Activated naive CD8-positive, alpha-beta T cell treated with anti-CD3 and anti-CD28 coated beads, Interleukin-2, amount 50 U/mL, for 24 hours (primary cell): ENCODE measurements at places on chromosomes 2 and 18.
A peak's percentile ranks its signal among the peaks of the same experiment; 100 is the strongest.

GRCh38 chr2:144516411-144516980 is 3.4 kb downstream of the ZEB2 start:
- H3K4me3 ChIP-seq, result peak overlapping the region; percentile 91
- peak overlapping the region; percentile 84 for H3K27ac ChIP-seq
- H3K4me1 ChIP-seq, result peaks cover 47% of the 10 kb centered on the region
- peak; percentile 41 for DNase-seq

GRCh38 chr18:78144669-78145068 is 834.9 kb upstream of the SALL3 start:
- no peak for DNase-seq
- H3K27ac ChIP-seq, result no peak overlapping the region
- no peak overlapping the region for H3K4me3 ChIP-seq
- H3K36me3 ChIP-seq, result no peaks in the 10 kb centered on the region
- no peaks in the 10 kb centered on the region for H3K4me1 ChIP-seq

- H3K27ac ChIP-seq, result no peak overlapping the region
- DNase-seq, result peak; percentile 8
- peaks cover 11% of the 10 kb centered on the region for H3K4me1 ChIP-seq
- no peak overlapping the region for H3K4me3 ChIP-seq
- peaks cover 34% of the 10 kb centered on the region for H3K27me3 ChIP-seq
- H3K36me3 ChIP-seq, result no peaks in the 10 kb centered on the region
Observed at GRCh38 chr2:233929352-233930022, 12.3 kb downstream of the TRPM8 start.

DNA sequence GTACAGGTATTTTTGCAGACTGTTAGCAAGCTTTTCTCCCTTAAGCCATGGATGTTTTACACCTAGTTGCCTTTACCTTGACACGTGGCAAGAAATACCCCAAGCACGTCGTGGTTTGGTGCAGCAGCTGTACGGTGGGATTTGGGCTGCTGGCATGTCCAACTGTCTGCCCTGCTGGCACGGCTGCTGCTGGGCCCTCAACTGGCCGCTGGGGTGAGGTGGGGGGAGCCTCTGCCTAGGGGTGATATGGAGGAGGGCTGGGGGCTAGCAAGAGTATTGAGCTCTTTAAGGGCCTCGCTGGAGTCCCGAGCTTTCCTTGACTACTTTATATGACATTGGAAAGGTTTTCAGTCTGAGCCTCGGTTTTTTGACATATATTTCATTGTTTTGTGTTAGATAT is 41.6 kb downstream of the LPIN1 start:
- H3K4me1 ChIP-seq, result no peaks in the 10 kb centered on the region
- no peak for DNase-seq
- H3K36me3 ChIP-seq, result peaks cover 62% of the 10 kb centered on the region
- no peak overlapping the region for H3K4me3 ChIP-seq
- no peak overlapping the region for H3K27ac ChIP-seq

DNA sequence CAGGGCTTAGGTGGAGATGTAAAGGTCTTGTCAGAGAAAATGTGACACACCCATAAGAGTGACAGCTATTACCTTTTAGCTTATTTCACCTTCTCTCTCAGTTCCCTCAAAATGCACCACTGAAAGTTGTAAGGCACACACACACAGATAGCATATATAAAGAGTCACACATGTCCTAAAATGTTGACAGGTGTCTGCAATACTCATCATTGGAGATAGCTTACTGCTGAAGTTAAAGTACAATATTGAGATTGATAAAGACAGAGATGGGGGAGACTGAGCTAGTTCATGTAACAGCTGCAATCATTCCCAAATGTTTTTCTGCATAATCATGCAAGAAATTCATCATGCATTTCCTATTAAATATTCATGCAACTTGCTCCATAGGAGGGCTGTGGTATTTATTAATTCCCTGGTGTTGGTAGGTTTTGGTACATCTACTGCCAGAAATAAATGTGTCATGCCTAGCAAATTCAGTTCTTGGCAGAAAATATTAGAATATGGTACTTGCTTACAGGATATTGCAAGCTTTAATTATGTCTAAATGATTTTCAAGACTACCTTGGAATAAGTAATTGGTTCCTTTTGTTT is 118.8 kb upstream of the RBMS1 start:
- no peak overlapping the region for H3K4me3 ChIP-seq
- H3K27ac ChIP-seq, result no peak overlapping the region
- H3K27me3 ChIP-seq, result no peaks in the 10 kb centered on the region
- no peak for DNase-seq

GRCh38 chr2:219252084-219252483 is 959 bp upstream of the TUBA4B start:
- H3K4me3 ChIP-seq, result peak overlapping the region; percentile 87
- peaks cover 55% of the 10 kb centered on the region for H3K36me3 ChIP-seq
- H3K27me3 ChIP-seq, result no peaks in the 10 kb centered on the region
- DNase-seq, result peak; percentile 29
